ENCODE measurements at places on chromosomes 2 and 18.

DNA sequence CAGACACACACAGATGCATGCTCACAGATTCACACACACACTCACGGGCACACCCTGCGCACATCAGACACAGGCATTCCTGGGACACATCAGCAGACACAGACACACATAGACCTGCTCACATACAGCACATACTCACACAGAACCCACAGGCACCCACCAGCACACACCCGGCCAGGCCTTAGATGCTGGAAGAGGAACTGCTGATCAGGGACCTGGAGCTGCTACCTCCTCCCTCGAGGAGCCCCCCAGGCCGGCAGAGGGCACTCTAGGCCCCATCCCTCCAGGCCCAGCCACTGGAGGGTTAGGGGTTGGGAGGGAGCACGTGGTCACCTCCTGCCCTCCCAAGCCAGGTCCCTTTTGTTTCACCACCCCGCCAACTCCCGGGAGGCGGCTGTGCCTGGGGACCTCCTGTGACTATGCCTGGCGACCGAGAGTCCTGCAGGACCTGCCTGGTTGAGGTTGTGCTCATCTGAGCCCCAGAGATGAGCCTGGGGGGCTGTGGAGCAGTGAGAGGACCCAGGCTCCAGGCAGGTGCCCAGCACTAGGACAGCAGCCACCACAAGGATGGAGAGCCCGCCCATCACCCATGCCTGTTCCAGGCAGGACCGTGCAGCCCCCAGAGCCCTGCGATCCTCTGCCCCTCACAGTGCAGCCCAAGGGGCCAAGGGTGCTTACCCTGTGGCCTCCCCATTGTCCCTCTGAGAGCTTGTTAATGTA lies 21.0 kb upstream of the PTMA start:
- DNase-seq = no peak

- DNase-seq = no peak
Observed at GRCh38 chr2:65456886-65457285, 24.5 kb upstream of the SPRED2 start.

DNA sequence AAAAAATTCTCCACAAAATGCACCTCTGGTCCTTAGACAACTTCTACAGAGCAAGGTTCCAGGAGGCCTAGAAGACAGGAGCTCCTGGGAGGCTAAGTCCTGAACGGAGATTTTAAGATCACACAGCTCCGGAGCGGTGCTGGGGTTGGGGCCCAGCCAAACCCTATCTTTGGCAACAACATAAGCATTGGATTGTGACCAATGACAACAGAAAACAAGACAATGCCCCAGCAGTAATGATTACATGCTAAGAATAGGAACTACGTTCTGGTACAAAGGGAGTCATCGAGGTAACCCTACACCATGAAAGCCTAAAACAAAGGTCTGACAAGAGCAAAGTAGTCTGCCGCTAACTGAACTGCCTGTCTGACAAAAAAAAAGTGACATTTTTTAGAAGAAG lies 171.2 kb downstream of the CMPK2 start:
- DNase-seq = no peak

DNA sequence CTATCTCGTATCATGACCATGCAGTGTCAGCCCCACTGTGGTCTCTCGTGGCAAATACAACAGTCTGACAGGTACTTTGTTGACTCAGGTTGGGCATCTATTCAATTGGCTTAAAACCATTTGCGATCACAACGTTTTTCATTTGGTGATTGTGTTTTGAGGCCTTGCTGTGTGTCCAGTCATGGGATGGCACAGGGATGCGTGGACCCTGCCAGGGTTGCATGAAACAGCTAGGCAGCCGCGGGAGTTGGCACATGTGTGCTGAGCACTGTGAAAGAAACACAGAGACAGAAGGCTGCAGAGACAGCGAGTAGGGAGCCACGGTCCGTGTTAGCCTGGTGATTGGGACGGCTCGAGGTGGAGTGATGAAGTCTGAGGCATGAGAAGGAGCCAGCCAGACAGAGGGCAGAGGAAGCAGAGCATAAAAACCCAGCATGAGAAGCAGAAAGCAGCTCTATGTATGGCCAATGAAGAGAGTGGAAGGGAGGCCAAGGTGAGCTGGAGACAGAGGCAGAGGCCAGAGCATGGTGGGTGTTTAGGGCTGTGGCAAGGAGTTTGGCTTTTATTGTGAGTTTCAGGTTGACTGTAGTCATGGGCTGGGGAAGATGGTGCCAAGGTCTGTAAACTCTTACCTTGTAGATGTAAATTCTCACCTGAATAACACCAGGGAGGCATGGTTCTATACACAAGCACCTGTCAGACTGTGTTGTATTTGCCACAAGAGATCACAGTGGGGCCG lies 31.8 kb upstream of the IL1R1 start:
- DNase-seq = no peak

- DNase-seq = no peak
Observed at GRCh38 chr2:55033076-55033742, 17.0 kb downstream of the RTN4 start.

DNA sequence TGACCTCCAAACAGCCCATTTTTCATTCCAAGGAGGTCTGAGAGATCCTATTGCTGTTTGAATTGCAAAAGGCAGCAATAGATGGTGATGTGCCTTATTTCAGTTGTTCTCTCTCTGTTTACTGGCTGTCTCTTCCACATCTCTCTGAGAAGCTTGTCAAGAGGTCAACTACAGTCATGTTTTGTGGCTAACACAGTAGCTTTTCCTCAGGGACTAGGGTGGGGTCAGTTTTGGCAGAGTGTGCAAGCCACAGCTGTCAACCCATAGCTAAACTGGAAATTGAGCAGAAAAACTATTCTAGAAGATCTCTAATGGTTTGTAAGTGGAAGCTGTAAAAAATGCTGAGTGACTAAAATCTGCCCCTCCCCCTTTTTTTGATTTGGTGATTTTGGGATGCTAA lies 67.1 kb downstream of the DIS3L2 start:
- no peak for DNase-seq

- peak; percentile 84 for DNase-seq
Observed at GRCh38 chr18:54149078-54149697, 75.3 kb downstream of the MBD2 start.

- DNase-seq = no peak
Observed at GRCh38 chr2:129723277-129724020, 256.0 kb upstream of the RAB6C start.

GRCh38 chr2:239316562-239317465 lies 84.0 kb downstream of the HDAC4 start:
- DNase-seq = no peak

GRCh38 chr2:162063281-162063680 lies 10.7 kb downstream of the DPP4 start:
- DNase-seq = no peak

DNA sequence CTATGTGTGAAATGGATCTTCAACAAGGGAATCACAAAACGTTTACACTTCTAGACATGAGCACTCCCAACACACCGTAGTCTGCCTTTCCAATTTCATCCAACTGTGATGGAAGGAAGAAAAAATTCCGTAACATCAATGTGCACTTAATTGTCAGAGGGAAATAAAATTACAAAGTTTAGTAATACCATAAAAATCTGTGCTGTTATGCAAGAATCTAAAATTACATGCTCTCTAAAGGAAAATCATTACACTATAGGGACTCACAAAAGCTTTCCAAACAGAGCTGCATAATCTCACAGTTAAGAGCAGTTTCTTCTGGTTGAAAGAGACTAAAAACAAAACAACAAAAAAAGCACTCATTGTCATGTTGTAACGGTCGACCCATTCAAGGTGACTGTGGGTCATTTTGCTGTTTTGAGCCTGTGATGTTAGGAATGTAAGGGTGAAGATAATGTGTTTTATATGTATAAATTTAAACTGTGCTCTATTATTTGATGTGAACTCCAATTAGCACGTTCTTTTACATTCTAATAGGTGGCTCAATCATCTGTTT lies 698.0 kb downstream of the TDRD15 start:
- no peak for DNase-seq

GRCh38 chr18:46398005-46398404 lies 259.0 kb downstream of the LOXHD1 start:
- DNase-seq = no peak

DNA sequence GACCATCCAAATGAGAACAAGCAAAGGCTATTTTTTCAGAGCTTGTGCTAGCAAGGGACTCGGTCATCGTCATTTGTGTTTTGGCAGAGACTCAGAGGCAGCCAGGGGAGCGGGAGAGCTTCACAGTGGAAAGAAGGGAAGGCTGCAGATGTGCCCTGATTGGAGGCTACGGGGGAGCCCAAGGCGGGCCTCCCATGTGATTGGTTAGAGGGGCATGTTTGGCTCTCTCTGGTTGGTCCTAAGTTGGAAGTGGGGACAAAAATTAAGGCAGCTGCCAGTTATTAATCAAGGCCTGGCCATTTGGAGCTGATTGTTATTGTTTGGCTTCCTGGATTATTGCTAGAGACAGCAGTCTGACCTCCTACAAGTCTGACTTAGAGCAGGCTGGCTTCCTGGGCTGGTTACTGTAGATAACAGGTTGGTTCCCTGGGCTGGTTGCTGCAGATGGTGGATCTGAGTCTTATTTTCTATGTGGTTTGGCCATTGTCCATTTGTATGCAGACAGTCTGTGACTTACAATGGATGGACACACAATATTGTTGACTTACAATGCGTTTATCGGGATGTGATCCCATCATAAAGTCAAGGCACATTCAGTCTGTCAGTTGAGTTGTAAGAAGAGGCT lies 5.9 kb downstream of the FER1L5 start:
- DNase-seq = no peak

- DNase-seq = no peak
Observed at GRCh38 chr2:25551316-25551715, 122.1 kb downstream of the DTNB start.

GRCh38 chr2:166917415-166917814 lies 29.1 kb downstream of the XIRP2 start:
- no peak for DNase-seq

- DNase-seq = no peak
Observed at GRCh38 chr2:134796373-134796772, 42.0 kb upstream of the ACMSD start.
